ENCODE measurements at places on chromosomes 1 and 21.

- DNase-seq: no peak
Measured at GRCh38 chr1:180061019-180061418, 93.7 kb upstream of the QSOX1 start.

DNA sequence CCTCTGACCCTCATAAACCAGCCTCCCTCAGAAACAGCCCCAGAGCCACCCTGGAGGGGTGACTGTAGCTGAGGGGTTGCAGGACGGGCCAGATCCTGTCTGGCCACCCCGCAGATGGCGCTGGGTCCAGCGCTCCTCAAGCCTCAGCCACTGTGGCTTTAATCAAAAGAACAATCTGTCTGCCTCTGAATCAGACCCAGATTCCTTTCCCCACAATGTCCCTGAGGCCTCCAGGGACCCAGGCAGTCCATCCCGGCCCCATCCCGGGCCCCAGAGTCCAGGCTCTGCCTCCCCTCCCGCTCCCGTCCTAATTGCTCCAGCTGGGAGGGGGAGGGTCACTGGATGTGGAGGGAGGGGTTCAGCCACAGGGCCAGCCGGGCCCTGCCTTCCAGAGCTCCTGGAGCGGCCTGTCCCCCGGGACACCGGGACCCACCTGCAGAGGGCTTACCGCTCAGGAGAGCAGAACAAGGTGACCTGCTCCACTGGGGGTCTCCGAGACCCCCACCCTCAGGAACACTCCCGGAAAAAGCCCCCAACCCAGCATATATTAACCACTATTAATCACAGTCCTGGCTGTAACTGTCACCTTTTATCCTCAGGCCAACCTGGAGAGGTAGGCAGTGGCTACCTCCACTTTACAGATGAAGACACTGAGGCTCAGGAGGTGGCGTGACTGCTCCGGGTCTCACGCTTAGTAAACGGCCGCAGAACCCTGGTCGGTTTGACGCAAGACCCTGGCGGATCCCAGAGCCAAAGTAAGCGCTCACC lies 836 bp upstream of the FBLIM1 start:
- no peak for DNase-seq

DNA sequence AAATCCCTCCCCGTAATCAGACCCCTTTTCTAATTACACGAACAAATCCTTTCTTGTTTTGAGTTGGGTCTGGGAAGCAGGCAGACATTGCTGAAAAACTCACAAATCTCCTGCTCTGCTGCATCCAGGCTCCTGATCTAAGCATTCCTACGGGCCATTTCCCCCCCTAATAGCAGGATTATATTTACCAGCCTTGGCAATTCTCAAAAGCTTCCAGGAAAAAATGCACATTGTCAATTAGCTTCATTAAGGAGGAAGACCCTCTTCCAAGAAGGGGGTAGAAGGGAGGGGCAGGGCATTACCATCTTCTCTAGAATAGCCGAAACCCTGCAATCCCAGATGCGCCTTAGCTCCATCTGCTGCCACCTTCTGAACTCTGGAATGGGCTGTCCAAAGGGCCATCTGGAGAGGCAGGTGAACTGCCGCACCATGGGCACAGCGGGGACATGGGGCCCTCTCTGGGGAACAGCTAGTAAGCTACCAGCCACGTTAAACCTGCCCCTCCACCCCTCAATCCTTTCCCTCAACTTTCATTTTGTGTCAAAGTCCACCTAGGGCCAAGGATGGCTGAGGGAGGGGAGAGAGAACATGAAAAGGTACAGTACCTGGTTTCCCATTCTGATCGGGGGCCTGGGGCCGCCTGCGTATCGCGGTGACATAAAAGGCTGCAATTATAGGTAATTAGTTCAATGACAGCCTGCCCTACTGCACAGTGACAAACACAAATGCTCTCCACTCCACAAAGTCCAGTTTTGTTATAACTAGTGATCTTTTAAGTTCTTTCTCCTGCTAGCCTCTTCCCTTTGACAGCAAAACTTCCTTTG lies 56.8 kb downstream of the MRPL37 start:
- no peak for DNase-seq

DNA sequence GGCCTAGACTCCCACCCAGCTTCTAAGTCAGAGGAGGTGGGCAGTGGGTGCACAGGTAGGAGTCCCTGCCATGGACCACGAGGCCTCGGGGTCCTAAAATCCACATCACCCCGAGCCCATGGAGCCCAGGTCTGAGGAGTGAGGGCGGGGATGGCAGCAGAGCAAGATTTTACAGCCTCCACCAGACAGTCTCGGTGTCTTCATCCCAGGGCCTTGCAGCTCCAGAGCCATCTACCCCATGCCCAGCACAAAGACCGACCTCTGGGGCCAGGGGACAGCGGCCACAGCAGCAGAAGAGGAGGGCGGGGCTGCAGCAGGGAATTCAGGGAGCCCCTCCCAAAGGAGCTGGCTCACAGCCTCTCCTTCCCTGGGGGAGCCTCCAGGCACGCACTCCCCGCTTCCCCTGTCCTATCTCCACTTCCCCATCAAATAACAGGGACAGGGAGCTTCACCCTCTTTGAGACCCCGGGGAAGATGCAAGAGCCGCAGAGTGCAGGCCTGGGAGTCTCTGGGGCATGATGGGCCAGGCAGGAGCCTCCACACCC lies 14.6 kb downstream of the CHD5 start:
- no peak for DNase-seq

GRCh38 chr21:31293986-31294385 lies 50.1 kb downstream of the TIAM1 start:
- DNase-seq: peak; percentile 44

DNA sequence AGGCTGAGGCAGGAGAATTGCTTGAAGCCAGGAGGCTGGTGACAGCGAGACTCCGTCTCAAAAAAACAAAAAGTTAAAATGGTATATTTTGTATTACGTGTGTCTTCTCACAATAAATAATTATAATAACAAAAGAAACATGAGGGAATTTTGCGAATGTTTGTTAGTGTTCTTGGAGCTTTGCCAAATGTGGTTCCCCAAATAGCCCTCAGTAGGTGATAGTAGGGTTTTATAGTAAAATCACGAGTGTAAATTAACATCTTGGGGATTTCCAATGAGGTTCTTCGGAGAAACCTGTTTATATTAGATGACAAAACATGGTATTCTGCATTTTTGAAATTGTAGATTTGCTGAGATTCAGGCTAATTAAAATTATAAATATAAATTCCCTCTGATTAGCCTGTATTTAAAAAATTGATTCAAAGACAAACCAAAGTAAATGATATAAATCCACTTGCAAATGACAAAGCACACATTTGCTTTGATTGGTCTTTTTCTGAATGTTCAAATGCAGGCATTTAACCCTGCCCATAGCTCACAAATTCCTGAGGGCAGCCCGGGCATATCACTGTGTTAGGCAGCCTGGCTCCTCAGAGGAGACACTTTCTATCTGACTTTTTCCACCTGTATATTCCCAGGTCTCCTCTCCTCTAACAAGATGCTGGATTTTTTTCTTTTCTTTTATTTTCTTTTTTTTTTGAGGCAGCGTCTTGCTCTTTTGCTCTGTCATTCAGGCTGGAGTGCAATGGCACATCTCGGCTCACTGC lies 50.3 kb upstream of the TSNAX start:
- no peak for DNase-seq
